ENCODE measurements at places on chromosomes 6 and 20.

DNA sequence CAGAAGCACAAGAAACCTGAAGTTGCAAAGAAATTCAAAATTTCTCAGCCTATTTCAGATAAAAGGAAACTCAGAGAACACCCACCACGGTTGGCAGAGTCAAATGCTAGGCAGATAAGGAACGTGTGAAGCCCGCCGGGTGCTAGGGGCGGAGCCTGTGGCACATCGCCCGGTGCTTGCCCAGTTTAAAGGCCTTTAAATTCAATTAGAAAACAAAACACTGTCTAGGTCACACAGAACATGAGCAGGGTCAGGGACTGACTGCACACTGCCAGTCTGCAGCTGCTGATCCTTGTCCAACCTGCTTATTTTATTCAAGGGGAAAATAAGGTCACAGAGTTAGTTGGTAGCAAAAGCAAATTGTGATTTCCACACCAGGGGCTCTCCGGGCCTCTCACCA is 75.8 kb downstream of the PSMG4 start:
- DNase-seq: no peak

- DNase-seq: no peak
Measured at GRCh38 chr6:36413489-36414480, 26.3 kb upstream of the ETV7 start.

DNA sequence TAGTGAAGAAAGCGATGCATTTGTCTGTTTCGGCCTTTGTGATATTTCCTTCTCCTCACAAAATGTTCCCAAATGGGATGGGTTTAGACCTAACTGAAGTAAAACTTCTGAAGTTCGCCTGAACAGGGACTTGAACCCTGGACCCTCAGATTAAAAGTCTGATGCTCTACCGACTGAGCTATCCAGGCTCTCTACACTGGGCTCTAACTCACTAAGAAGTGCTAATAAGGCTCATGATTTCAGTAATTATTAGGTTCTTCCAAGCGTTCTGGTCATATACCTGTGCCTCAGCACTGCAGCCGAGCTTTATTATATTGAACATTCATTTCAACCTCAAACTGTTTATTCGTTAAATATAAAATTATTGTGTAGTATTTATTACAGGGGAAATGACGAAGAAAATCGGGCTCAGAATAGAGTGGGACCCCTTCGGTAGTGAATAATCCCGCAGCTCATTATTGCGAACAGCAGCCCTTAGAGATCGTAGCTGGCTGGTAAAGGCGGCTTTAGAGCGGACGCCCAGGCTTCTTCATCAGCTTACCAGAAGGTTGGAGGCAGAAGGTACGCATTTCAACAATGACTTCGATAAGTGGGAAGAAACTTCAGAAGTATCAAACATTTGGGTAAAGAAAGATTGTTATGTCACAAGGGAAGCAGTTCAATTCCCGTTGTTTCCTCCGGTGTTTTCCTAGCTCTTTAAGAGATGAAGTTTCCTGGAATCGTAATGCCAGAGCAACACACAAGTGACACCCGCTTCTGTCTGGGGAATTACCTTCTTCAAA is 119.0 kb upstream of the ZNF184 start:
- DNase-seq: no peak

- no peak for DNase-seq
Measured at GRCh38 chr6:67129780-67130179, 1422.8 kb upstream of the EYS start.

DNA sequence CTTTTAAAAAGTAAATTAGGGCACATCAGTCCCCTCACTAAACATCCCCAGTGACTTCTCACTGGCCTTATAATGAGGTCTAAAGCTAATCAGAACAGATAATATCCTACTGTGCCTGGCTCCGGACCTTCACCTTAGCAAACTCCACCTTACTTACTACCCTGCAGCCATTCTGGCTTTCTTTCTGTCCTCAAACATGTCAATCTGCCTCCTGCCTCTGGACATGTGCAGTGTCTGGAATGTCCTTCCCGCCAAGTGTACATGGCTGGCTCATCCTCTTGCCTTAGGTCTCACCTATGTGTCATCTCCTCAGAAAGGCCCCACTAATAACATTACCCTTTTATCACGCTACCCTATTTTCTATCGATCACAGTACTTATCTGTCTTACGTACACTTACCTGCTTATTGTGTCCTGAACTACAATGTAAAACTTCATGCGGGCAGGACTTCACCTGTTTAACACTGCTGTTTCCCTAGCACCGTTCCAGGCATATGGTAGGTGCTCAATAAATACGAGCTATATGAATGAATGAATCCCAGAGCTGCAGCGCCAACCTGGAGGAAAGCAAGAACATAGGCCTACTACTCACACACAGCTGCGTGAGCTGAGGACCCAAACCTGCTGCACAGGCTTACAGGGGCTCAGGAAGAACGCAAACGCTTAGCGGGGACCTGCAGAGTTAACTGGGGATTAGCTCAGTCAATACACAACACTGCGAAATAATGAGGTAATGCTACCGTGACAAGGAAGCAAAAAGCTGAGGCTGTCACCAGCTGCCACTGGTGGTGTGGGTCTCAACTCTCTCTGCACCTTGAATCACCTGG is 991 bp downstream of the UQCC2 start:
- no peak for DNase-seq

GRCh38 chr20:40652441-40652987 is 36.5 kb downstream of the MAFB start:
- DNase-seq: no peak

DNA sequence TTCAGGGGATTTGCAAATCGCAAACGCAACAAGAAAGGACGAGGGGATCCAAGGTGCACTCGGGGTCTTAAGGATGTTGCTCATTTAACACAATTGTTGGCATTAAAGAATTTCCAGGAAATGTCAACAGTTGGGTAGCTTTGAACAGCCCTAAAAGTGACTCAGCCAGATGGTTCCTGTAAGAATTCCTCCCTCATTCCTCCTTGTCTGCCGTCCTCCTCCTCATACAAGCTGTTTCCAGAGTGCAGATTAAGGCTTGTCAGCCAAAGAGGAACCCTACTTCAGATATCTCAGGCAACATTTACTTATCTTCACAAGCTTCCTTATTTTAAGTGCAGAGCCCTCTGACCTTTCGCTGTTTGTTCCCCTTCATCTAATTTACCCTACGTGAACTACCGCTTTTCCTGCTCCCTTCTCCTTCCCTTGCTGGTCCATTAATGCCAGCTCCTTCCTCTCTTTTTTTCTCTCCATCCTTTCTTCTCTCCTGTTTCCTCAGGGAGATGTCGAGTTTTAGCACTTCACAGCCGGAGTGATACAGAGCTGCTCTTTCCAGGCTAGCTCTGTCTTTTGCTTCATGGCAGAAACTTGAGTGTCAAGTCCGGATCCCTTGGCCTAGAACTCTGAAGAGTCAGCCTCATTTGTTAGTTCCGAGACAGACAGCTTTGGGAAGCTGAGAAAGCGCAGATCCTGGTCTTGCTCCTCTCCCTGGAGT is 26.1 kb upstream of the TBC1D7 start:
- DNase-seq: no peak

- DNase-seq: no peak
Measured at GRCh38 chr6:81909162-81909561, 156.7 kb upstream of the TENT5A start.

DNA sequence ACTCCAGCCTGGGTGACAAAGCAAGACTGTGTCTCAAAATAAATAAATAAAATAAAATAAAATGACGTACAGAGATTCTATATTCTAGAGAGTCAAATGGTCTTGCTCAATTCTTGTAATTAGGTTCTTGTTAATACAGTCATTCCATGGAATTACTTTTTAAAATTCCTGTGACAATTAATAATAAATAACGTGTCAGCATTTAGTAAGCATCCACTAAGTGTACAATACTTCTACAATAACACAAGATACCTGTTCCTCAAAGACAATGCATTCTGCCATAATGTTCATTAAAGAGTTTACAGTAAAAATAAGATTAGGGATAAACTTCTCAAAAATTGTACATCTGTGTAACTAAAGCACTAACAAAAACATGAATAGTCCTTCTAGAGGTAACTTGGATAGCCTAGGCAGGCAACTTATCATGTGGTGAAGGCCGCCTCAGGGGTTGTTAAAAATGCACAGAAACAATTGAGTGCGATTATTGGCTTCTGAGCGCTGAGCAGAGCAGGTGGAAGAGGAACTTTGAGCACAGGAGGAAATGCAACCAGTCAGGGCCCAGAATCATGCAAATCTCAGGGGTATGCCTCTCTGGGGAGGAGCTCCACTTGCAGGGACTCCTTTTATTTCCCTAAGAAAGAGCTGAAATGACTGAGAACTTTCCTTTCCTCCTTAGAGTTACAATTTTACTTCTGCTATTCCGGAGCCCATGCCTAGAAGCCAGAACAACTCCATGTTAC is 37.1 kb downstream of the QRSL1 start:
- DNase-seq: no peak

- DNase-seq: no peak
Measured at GRCh38 chr6:73866305-73866704, 170.3 kb downstream of the CD109 start.

DNA sequence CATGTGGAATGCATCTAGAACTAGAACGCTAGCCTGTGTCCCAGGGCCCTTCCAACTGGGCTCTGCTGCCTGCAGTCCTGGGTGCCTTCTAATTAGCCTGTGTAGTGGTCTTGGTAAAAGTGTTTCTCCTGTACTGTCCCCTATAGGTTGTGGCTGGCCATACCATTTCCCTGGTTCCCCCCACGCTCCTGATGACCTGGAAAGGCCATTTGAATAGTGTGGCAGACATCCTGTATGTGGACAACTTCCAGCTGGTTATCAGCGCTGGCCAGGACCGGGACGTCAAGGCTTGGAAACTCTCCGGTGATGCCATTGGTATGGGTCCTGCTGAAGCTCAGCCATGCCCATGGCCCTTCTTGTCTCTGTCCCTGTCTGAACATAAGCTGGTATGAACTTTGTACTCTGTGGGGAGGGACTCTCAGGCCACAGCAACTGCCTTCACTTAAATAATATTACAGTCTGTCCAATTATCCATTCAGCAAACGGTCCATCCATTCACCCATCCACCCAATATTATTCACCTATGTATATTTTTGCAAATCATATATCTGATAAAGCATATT is 60.7 kb downstream of the SUN5 start:
- DNase-seq: no peak

- no peak for DNase-seq
Measured at GRCh38 chr20:8918145-8918544, 150.7 kb upstream of the PLCB4 start.

- no peak for DNase-seq
Measured at GRCh38 chr20:22905658-22906057, 129.5 kb upstream of the SSTR4 start.

GRCh38 chr20:35508493-35509218 is 20.8 kb downstream of the C20orf173 start:
- no peak for DNase-seq

Measured in stimulated activated CD4-positive, alpha-beta T cell treated with anti-CD3 and anti-CD28 coated beads, Interleukin-4, amount 100 ng/mL, for 24 hours (primary cell).